ENCODE measurements at places on chromosomes 7 and 10. TPM values are rescaled to one million over a fixed set of nuclear protein-coding genes. Genes with fewer than 3 reads are reported as not detected.

The HOXA6 gene
- 10.9 TPM for total RNA-seq

The HTR5A gene
- total RNA-seq: not detected

GRCh38 chr10:119783665-119784027, 57.8 kb downstream of the INPP5F start:
- no peak for DNase-seq

DNA sequence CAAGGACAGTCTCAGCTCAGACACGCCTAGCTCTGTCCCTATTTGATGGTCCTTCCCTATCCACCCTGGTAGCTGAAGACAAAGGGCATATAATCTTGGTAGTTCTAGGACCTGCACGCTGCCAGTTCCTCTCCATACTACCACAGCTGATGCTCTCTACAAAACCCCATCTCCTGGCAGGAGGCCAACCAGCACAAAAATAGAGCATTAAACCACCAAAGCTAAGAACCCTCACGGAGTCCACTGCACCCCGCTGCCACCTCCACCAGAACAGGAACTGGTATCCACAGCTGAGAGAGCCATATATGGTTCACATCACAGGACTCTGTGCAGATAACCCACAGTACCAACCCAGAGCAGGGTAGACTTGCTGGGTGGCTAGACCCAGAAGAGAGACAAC, 299.4 kb downstream of the LRRTM3 start:
- DNase-seq: no peak

- no peak for DNase-seq
These were observed 29.0 kb upstream of the ATXN7L1 start for GRCh38 chr7:105905209-105905909.

All from type B pancreatic cell (in vitro differentiated cells).